ENCODE measurements at places on chromosomes 2 and 18.

- no peak for DNase-seq
These were observed 327.1 kb downstream of the CMPK2 start for GRCh38 chr2:6538607-6539006.

DNA sequence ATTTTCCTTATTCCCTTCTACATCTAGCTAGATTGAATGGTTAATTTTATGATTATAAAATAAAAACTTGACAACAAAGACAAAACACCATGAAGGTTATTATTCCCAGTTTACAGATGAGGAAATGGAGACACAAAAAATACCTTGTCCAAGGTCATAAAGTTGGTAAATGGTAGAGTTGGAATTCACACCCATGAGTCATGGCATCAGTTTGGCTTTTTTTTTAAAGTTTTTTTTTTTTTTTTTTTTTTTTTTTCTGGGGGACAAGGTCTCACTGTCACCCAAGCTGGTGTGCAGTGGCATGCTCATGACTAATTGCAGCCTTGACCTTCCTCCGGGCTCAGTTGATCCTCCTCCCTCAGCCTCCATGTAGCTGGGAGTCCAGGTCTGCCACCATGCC lies 70.0 kb downstream of the MTX2 start:
- DNase-seq = no peak

GRCh38 chr18:26462355-26462754 lies 86.0 kb downstream of the KCTD1 start:
- DNase-seq = no peak

- no peak for DNase-seq
These were observed 359.5 kb upstream of the ACVR2A start for GRCh38 chr2:147485210-147485851.

DNA sequence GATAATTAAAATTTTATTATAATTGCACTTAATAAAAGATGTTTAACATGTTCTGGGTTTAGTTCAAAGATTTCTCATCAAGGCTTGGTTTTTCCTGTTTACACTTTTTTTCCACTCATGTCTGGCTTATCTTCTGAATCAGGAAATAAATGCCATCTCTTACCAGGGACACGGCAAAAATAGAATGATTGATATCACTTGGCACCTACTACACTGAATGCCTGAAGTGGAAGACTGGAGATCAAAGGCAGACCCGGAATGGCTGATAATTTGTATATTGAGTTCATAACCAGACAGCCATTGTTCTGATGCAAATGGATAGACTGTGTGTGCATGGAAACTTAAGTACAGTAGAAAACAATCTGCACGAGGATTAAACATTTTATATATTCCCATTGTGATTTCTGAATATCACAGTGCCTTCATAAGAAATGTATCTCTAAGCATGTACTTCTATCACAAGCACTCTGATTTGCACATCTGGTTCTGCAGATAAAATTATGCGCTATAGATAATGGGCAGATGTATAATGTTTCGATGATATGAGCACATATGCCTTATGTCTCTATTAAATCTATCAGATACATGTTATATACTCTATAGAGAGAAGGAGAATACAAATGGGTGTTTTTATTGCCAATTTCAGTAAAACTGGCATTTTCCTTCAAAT lies 304.8 kb downstream of the RND3 start:
- no peak for DNase-seq

DNA sequence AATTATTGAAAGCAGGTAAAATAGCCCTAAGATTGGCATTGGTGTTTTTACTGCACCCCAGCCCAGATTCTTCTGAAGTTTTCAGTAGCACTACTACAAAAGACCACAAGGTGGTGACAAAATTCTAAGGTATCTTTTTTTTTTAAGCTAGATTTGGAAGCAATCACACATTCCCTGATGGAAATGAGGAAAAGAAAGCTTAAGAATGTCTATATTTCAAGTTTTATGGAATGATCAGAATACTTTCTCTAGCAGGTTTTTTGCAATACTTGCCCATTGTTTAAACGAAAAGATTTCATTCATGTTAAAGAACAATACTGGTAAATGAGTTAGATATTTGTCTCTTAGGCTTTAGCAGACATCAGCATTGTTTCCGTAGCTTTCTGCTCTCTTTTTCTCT lies 32.1 kb upstream of the ZNF638 start:
- no peak for DNase-seq

DNA sequence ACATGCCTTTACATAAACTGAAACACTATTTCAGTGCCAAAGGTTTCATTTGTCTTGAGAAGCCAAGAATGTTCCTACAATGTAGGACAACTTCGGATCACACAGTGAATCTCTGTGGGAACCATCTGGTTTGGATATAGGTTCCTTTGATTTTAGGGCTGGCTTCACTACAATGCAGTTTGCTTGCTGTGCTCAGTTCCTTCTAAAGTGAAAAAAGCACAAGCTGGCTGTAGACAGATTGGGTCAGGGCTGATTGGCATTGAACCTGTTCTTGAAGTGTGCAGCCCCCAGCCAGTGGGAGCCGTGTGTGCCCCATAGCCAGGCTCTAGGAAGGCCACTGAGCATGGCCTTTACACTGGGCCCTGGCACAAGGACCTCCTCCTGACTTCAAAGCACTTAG lies 167.9 kb upstream of the HNRNPA3 start:
- DNase-seq = no peak

- DNase-seq = no peak
These were observed 439.4 kb downstream of the SPAG16 start for GRCh38 chr2:213723707-213724106.

GRCh38 chr2:99636144-99637034 lies 146.6 kb upstream of the REV1 start:
- DNase-seq = no peak

DNA sequence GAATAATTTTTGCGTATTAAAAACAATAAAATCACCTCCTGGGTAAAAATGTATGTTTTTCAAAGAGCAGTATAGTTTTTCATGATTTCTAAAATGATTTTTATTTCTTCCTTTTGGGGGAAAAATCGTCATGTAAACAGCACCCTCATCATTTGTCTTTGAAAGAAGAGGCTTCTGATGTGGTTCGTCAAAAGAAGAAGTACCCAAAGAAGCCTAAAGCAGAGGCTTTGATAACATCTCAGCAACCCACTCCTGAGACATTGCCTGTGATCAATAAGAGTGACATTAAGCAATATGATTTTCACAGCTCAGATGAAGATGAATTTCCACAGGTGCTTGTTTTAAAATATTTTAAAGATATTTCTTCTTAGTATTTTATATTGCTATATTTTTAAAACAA lies 110.2 kb upstream of the KIF5C start:
- DNase-seq = no peak

DNA sequence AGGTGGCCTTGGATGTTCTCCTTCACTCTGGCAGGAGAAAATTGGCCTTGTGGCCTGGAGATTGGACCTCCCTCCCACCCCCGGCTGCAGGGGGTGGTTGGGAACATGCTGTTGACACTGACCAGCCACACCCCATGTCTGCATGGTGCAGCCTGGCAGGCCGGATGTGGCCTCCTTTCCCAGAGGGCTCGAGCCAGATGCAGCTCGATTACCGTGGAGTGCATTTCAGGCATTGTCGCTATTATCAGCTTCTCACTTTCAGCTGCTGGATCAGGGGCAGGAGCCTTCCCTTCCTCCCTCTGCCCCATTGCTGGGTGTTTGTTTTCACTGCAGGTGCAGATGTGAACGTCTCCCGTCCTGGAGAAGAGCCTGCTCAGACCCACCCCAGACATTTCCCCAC lies 211.0 kb upstream of the SIX2 start:
- no peak for DNase-seq

DNA sequence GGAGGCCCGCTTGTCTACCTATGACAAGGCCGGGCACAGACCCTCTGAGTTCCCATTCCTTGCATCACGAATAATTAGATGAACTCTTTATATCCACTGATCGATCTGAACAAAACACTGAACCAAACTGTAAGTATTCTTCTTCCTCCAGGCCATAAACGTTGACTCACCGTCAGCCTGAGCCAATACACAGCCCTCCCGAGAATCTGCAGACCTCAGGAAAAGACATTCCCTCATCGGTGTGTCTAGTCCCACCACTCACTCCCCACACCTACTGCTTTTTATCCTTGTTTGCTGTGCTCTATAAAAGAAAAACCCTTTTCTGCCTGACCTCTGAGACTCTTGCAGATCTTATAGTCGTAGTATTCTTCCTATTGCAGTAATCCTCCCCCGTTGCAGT lies 41.0 kb downstream of the TMEM87B start:
- DNase-seq = no peak

DNA sequence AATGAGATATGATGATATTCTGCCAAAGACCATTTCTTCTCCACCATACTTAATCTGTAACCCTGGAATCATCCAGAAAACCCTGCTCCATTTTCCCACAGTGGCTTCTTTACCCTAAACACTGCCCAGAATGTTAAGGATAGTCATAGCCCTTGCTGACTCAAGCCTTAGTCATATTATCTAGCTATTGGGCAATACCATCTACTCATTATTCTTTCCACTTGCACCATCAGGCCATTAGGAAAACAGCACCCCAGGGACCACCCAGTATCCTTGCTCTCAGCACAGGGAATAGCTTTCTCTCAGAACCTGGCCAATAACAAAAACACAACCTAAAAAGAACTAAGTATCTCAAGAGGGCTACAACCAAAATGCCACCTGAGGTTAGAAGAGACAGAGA lies 445.7 kb upstream of the SLC14A2 start:
- DNase-seq = no peak

DNA sequence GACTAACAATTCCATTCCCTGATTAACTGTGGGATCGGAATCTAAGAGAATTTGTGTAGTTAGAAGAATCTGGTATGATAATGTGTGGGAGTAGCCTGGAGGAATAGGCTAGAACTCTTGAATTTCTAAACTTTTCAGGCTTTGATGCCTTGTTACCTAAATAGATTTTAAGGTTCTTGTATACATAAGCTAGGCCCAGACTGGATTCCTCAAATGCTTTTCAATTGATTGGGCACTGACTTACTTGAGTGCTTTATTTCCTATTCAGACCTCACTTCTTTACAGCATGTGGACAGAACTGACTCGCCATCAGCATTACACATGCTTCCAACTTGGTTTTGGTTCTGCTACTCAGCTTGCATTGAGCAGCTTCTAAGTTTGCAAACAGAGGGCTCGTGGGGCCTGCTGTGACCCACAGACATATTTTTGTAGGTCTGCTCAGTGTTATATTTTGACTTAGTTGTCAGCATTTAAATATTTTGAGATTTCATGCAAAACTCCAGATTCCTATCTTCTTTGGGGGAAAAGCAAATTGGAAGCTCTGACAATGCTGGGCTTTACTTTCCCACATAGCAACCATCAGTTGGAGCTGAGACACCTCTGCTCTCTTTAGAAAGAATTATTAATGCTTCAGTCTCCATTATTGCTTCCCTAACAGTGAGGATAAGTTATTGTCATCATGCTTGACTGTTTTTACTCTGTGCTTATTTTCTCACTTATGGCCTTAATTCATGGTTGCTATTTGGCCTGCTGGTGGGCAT lies 5.7 kb downstream of the PARD3B start:
- no peak for DNase-seq

DNA sequence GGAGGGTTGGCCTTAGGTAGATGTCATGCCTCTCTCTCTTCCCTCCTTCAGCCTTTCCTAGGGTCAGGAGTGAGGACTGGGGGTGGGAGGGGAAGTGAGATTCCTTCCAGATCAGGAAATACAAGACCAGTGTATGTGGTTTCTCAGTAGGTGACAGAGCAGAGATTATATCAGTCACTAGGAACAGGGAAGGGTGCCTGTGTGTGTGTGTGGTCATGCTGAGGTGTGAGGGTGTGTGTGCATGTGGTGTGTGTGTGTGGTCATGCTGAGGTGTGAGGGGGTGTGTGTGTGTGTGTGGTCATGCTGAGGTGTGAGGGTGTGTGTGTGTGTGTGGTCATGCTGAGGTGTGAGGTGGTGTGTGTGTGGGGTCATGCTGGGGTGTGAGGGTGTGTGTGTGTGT lies 259.8 kb downstream of the LOXHD1 start:
- DNase-seq = no peak

- no peak for DNase-seq
These were observed 136.7 kb upstream of the SPHKAP start for GRCh38 chr2:228318218-228318617.

DNA sequence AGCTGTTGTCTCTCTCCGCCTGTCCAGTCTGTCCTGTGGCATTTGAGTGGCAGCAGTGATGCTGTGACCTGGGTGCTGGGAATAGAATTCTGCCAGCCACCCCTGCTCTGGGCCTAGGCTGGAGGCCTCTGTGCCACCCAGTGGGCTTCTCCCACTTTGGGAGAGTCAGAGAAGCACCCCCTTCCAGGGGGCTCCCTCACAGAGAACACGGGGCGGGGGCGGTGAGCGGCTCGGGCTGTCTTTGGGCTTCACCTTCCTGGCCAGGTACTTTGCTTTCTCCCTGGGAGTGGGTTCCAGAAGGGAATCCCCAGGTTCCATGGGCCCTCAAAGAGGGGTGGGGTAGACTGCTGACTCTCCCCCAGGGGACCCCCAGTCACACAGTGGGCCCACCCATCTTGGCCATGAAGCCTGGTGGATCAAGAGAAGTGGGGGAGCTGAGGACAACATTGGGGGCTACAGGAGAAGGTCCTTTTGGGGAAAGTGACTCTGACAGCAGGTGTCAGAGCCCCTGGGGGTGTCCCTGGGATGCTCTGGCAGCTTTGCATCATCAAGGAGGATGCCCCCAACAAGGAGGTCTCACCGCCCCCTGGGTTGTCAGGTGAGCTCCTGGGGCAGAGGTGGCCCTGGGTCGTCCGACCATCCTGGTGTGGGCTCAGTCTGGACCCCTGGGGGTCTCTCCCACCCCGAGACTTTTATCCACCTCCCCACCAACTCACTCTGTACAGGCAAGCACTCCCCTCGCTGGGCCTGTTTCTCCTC lies 18.8 kb upstream of the BOK start:
- DNase-seq = no peak

DNA sequence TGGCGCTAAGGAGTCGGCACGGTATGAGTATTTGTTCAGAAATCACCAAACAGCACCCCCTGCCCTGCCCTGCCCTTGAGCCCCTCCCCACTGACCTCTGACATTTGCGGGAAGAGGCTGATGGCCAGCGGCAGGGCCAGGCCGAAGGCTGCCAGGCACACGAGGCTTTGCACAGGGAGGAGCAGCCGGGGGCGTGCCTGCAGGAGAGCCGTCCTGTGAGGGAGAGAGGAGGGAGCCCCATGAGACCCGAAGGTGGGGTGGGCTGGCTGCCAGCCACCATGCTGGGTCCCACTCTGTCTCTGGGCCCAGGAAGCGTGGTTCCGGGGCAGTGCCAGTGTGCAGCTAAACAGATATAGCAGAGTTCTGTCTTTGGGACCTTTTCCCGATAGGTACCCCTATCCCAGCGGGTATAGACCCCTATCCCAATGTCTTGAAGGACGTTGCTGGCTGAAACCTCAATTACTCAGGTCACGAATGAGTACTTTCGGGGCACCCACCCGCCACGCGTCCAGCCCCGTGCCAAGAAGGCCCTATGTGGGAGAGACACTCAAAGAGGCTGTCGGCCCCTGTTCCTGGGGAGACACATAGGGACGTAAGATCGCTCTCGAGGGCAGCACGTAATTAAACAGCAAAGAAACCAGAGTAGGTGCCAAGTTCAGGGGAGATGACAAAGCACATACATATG lies 43.9 kb downstream of the EMX1 start:
- no peak for DNase-seq

Data from stimulated activated CD4-positive, alpha-beta T cell treated with anti-CD3 and anti-CD28 coated beads, Interleukin-12 subunit alpha, Interleukin-12 subunit beta, amount 100 ng/mL, for 24 hours (primary cell).